Adrenal gland (tissue), 19 donors: ENCODE measurements at places on chromosomes 4 and X. TPM values are rescaled to one million over a fixed set of nuclear protein-coding genes. Genes with fewer than 3 reads are reported as not detected.
A peak's percentile ranks its signal among the peaks of the same experiment; 100 is the strongest.

Gene ANKRD50
- 9.3 TPM for total RNA-seq

Gene LPAR4
- total RNA-seq: 0.26 TPM

- H3K27ac ChIP-seq: no peak overlapping the region
- no peaks in the 10 kb centered on the region for H3K36me3 ChIP-seq
- H3K4me1 ChIP-seq: no peaks in the 10 kb centered on the region
- H3K27me3 ChIP-seq: peaks cover 22% of the 10 kb centered on the region
Observed at GRCh38 chrX:69320116-69320515, 154.9 kb upstream of the PJA1 start.

DNA sequence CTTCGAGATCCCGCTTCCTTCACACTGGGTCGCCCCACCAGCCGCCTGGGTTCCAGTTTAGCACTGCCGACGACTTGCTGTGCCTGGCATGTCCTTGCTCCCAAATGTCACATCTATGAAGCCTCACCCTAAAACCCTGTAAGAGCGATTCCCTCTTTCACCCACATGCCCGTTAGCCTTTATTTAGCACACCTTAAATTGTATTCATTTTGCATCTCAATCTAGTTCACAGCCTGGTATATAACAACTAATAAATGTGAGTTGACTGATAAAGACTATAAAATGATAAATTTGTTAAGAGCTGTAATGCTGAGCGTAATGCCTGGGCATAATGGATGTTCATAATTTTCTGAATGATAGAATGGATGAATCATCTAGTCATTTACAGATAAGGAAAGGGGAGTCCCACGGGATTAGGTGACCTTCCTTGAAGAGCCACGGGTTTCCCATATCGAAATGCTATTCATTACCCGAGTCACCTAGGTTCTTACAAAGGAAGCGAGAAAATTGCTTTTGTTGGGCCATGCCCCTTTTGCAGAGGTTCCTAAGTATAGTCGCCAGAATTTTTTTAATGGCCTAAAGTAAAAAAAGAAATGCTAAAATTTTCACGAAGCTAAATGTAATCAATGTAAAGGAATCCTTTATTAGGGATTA, 1.1 kb upstream of the AP1S2 start:
- no peaks in the 10 kb centered on the region for H3K27me3 ChIP-seq
- no peaks in the 10 kb centered on the region for H3K36me3 ChIP-seq
- H3K4me3 ChIP-seq: peak overlapping the region; percentile 11
- no peak for DNase-seq
- peaks cover 12% of the 10 kb centered on the region for H3K4me1 ChIP-seq
- peak overlapping the region; percentile 78 for H3K27ac ChIP-seq
